Hepatocyte (in vitro differentiated cells): ENCODE measurements at places on chromosomes 7 and 10.
A peak's percentile ranks its signal among the peaks of the same experiment; 100 is the strongest.

DNA sequence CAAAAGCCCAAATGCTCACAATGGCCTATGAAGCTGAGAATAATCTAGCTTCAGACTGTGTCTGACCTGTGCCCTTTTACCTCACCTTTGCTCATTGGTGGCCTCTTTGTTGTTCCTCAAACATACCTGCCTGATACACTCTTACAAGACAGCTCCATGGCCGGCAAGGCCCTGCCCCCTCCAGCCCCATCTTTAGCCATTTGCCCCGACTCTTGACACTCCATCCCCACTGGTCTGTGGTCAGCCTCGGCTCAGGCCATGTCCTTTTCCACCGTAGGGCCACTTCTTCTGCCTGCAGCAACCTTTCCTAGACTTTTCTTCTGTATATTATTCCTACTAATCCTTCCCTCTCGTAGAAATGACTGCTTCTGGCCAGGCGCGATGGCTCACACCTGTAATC is 265.2 kb downstream of the RPS24 start:
- DNase-seq = no peak

DNA sequence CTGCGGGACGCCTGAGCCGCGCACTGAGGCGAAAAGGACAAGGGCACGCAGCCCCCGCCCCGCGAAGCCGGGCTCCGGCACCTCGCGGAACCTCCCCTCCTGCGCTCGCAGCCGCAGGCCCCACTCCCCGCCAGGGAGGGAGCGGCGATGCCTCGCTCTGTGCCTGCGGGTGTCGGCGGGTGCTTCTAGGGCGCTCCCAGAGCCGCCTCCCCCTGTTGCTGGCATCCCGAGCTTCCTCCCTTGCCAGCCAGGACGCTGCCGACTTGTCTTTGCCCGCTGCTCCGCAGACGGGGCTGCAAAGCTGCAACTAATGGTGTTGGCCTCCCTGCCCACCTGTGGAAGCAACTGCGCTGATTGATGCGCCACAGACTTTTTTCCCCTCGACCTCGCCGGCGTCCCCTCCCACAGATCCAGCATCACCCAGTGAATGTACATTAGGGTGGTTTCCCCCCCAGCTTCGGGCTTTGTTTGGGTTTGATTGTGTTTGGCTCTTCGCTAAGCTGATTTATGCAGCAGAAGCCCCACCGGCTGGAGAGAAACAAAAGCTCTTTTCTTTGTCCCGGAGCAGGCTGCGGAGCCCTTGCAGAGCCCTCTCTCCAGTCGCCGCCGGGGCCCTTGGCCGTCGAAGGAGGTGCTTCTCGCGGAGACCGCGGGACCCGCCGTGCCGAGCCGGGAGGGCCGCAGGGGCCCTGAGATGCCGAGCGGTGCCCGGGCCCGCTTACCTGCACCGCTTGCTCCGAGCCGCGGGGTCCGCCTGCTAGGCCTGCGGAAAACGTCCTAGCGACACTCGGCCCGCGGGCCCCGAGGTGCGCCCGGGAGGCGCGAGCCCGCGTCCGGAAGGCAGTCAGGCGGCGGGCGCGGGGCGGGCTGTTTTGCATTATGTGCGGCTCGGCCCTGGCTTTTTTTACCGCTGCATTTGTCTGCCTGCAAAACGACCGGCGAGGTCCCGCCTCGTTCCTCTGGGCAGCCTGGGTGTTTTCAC is 519 bp downstream of the ITGB8 start:
- DNase-seq = peak; percentile 64

GRCh38 chr10:72552857-72553256 is 73.0 kb downstream of the MICU1 start:
- peak; percentile 32 for DNase-seq

DNA sequence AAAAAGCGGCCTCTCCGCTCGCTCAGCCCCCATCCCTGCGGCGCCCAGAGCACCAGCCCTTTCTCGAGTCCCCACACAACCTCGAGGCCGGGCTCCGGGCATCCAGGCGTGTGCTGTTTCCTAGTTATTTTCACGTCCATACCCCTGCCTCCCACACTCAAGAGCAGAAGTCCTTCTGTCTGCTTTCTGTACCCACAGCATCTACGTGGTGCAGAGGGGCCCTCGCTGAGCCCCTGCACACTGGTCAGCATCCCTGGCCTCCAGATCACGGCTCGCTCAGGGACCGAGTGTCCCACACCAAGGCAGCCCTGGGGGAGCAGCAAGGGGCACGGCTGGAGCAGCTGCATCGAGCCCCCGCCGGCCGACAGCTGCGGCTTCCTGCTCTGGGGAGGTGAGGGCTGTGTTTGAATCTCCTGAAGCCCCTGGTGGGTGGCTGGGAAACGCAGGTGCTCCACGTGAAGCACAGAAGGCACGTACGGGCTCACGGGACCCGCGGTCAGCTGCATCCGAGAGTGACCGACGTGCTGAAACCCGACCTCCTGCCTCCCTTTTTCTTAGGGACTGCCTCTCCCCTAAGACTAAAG is 333.1 kb downstream of the DNAJB6 start:
- DNase-seq = no peak

DNA sequence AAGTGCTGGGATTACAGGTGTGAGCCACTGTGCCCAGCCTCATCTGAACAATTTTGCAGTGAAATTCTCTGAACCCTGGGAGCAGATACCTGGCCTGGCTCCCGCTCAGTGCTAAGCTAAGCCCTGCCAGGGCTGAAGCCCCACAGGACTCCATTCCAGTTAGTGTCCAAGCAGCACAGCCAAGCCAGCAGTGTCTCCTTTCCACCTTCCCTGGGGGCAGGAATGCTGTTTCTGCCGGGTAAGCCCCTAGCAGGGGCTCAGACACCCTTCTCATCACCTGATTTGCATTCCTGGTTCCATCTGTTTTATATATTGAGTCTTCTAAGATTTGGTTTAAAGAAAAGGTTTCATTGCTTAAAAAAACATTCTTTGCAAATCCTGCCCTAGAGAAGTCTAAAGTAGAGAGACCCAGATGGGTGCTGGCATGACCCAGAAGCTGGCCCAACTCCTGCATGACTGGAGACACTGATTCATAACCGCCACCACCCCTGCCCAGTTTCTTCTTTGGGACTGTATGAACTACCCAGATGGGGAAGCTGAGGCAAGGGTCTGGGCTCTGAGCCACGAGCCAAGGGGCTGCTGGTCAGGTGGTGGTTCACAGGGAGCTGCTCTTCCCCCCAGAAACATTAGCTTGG is 14.0 kb downstream of the SLC13A4 start:
- no peak for DNase-seq

DNA sequence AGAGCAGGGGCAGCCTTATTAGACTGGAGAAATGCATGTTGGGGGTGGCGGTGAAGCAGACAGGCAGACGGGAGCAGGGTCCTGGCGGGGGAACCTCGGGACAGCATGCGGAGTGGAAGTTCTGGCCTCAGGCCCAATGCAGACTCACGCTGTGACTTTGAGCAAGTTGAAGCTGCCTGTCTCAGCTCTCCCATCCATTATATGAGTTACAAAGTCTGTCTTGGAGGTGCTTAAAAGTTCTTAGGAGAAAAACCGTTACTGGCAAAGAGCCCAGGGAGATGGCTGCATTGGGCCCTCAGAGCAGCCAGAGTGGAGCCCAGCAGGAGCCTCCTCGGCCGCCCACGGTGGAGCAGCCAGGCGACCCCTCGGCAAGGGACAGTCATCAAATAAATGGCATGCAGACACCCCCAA is 509.5 kb downstream of the PLXNA4 start:
- DNase-seq = peak; percentile 37

DNA sequence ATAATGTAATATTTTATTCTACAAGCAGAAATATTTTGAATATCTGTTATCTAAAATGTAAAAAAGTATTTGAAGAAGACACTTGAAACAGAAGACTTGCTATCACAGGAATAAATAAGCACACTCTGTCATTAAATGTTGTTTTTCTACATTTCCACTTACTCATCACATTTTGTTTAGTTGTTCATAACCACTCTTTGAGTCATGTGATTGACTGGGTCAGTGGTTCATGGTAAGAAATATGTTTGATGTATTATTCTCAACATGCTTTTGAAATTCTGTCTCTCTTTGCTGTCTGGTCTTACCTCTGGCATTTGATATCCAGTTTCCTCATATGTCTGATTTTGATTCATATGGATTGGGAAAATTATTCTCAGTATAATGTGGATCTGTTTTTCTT is 171.8 kb downstream of the SUGCT start:
- no peak for DNase-seq

DNA sequence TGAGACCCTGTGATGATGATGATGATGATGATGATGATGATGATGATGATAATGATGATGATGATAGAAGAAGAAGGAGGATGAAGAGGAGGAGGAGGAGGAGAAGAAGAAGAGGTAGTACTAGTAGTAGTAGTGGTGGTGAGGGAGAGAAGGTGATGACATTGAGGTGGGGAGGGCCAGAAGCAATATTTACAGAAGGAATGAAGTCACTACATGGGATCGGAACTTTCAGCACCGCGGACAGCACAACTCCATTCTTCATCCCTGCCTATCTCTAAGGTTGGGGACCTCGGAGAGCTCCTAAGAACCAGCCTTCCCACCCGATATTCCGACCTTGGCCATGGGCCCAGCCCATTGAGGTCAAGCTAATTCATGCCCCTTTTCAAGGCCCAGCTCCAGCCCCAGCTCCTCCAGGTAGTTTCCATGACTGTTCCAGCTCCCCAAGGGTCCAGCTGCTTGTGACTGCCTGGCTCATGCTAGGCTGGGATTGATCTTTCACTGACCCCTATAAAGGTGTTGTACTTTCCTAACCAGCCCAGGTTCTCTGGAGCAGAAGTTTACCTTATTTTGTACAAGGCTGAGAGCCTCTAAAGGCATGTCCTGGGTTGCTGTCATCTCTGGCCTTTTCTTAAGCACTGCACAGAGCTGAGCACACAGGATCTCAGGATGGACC is 10.3 kb downstream of the CRHR2 start:
- peak; percentile 84 for DNase-seq

DNA sequence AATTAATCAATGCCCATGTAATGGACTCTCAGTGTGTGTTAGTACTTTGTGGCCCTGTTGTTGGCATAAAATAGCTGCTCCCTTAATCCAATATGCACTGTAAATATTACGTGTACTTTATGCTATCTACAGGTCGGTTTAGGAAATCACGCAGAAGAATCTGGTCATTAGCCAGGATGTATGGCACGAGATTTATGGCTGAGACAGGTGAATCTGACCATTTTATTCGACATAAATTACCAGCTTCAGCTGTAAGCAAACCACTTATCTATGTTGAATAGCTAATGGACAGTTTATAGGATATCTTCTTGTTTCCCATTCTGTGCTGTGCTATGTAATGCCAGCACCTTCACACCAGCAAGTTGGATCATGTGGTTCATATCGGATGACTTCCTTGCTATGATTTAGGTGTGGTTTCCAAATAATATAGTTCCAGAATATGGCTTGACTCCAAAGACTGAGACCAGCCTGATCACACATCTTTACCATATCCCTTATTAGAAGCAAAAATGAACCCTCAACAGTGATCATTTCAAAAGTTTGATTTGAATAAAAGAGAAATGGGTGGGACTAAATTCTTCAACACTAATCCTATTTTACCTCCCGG is 301.4 kb downstream of the AHR start:
- DNase-seq = no peak

DNA sequence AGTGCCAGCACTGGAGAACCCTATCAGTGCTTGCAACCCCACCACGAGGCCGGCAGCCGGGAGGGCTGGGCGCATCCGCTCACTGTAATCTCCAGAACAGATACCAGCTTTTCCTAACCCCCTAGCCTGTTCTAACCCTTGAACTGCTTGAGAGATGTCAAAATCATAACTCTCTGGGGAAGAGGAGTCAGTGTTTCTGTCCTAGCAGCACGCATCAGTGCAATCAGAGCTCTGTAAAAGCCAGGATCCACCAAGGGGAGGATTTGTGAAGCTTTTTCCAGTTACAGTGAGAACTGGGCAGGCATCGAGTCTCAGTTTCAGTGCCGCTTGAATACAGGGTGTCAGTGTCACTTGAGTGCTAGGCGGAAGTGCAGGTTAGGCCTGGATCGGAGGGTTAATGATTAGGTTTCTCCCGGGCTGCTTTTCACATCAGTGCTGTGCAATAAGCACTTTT is 104.5 kb upstream of the INSYN2A start:
- DNase-seq = peak; percentile 67

GRCh38 chr10:102815790-102816549 is 21.2 kb downstream of the CYP17A1 start:
- DNase-seq = no peak

DNA sequence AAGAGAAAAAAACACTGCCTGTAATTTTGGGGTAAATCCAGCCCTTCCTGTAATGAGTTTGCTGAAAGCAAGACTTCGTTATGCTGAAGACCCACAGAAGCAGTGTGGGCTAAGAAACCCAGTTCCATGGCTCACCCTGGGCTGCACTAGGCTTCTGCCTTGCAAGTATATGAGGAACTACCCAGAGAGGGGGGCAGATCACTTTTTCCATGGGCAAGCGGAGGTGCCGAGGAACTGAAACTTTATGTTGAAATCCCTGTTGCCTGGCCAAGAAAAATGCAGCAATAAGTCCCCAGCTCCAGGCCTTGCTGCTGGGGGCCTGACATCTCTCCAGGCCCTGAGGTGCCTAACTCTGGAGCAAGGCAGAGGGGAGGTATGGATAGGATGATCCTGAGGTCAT is 8.5 kb downstream of the RASSF4 start:
- no peak for DNase-seq

GRCh38 chr10:86553639-86554038 is 32.0 kb upstream of the WAPL start:
- DNase-seq = no peak

- no peak for DNase-seq
These were observed 7.9 kb upstream of the PITRM1 start for GRCh38 chr10:3180355-3181025.

GRCh38 chr7:100626530-100627237 is 14.3 kb downstream of the MOSPD3 start:
- DNase-seq = peak; percentile 90

GRCh38 chr10:92851003-92851402 is 2.7 kb downstream of the EXOC6 start:
- DNase-seq = no peak

GRCh38 chr10:101902820-101903145 is 59.2 kb upstream of the KCNIP2 start:
- DNase-seq = no peak

DNA sequence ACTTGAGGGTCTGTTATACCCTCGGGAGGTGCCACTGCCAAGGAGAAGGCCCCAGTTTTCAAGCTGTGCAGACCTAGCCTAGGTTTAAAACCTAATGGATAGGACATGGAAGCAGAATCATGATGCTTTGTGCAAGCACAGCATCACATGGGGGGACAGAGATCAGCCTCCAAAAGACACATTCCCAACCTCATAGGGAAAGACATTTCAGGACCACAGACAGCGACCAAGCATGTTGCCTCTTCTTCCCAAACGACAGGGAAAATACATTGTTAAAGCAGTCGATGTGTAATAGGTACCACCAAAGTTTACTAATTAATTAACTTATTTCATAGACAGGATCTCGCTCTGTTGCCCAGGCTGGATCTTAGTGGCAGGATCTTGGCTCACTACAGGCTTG is 573.9 kb downstream of the TCERG1L start:
- DNase-seq = peak; percentile 62

- DNase-seq = no peak
These were observed 614.1 kb downstream of the GALNT17 start for GRCh38 chr7:71746006-71746405.
